ENCODE measurements at places on chromosomes 12 and 14.

- DNase-seq, result peak; percentile 97
These were observed 25.1 kb upstream of the UBC start for GRCh38 chr12:124939421-124940142.

- DNase-seq, result no peak
These were observed 26.5 kb upstream of the RPLP0 start for GRCh38 chr12:120227233-120228040.

DNA sequence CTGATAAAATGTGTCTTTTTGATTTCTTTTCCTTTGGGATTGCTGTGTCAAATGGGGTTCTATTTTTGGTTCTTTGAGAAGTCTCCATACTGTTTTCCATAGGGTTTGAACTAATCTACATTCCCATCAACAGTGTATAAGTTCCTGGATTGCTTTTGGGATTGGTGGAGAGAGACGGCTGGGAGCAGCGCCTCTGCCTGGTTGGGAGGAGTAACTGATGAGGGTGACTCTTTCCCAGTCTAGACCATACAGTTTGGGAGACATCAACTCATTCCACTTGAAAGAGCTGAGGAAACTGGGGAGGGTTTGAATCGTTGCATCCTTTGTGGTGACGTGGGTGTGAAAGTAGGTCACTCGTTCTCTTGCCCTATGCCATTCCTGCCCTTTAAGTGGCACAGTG is 42.3 kb upstream of the KCNA1 start:
- no peak for DNase-seq

DNA sequence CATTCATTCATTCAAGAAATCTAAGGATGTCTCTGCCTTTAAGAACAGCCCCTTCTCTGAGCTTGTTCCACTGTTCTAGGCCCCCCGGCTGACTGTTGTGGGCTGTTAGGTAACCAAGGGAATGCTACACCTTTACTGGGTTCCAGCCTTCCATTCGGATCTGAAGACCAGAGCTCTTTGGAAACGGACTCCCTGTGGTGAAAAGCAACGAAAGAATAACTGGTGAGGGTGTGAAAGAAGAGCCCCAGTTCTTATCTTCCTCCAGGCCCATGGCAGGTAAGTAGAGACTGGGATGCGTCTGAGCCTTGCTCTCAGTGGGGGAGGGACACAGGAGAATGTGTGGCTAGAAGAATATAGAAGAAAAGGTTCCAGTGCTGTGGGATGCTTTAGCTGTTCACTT is 207.4 kb downstream of the TMEM132D start:
- DNase-seq, result no peak

- no peak for DNase-seq
These were observed 121.3 kb upstream of the CCND2 start for GRCh38 chr12:4152145-4152795.

DNA sequence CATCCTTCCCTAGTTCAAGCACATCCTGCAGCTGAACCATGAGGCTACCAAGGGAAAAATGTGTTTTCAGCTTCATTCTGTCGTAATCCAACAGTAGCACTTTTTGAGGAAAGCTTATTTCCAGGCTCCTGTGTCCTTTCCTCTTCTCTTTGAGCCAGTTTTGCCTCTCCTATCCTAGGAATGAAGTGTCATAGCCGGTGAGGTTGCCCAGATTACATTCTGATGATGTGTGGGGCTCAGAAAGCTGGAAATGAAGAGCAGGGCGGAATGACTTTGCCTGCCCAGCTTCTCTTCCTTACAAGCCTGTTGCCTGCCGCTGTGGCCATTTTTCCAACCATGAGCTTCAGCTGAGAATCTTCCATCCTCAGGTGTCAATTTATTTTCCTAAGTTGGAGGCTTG is 381.8 kb downstream of the NUAK1 start:
- DNase-seq, result no peak

DNA sequence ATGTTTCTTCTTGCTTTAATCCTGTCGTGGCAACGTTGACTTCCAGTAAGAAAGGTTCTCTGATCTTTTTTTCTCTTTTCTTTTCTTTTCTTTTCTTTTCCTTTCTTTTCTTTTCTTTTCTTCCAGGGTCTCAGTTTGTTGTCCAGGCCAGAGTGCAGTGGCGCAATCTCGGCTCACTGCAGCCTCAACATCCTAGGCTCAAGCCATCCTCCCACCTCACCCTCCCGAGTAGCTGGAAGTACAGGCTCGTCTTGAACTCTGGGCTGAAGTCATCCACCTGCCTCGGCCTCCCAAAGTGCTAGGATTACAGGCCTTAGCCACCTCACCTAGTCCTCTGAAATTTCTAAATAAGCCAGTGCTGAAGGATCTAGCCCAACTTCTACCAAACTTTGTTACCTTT is 1.3 kb upstream of the MAP3K9 start:
- no peak for DNase-seq

GRCh38 chr12:89839444-89839843 is 130.8 kb upstream of the ATP2B1 start:
- no peak for DNase-seq

DNA sequence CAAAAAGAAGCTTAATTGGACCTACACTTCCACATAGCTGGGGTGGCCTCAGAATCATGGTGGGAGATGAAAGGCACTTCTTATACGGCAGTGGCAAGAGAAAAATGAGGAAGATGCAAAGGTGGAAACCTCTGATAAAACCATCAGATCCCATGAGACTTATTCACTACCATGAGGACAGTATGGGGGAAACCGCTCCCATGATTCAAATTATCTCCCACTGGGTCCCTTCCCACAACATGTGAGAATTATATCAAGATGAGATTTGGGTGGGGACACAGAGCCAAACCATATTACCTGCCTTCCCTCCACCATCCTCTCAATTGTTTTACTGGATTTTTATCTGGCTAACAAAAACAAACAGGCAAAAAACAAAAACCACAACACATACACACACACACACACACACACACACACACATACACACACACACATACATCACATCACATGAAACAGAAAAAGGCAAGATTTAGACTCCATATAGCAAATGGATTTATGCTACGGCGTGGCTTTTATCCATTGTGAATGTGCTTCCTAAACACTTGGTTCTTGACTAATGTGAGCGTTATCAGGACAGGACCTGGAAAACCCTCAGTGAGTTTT is 66.7 kb downstream of the ZFP36L1 start:
- DNase-seq, result no peak

GRCh38 chr12:74896186-74896585 is 313.5 kb downstream of the KCNC2 start:
- DNase-seq, result no peak

DNA sequence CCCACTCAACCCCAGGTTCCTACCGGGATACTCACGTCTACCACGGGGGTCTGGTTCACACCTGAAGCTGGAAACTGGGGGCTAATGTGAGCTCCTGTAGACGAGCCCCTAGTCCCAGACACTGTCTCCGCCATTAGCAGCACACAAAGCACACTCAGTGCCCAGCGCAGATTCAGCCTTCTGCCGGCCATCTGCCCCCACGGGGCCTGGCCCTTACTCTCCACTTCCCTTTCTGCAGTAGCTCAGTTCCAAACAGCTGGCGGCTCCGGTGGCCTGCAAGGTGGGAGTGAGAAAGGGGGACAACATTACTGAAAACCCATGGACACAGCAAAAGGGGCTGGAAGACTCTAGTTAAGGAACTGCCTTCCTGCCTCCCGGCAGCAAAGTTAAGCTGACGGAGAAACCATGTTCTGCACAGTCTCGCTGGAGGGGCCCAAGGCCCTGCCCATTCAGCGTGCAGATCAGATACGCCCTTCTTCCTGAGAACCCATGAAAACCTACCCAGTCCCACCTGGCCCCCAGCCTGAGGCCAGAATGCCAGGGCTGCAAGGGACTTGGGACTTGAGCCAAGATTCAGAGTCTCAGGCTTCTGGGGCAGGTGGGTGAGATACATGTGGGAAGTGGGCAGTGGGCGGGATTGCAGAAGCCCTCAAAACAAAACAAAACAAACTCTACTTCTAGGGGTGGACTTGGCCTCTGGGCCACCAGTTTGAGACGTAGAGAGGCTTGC is 2.1 kb downstream of the SLC8B1 start:
- DNase-seq, result no peak

DNA sequence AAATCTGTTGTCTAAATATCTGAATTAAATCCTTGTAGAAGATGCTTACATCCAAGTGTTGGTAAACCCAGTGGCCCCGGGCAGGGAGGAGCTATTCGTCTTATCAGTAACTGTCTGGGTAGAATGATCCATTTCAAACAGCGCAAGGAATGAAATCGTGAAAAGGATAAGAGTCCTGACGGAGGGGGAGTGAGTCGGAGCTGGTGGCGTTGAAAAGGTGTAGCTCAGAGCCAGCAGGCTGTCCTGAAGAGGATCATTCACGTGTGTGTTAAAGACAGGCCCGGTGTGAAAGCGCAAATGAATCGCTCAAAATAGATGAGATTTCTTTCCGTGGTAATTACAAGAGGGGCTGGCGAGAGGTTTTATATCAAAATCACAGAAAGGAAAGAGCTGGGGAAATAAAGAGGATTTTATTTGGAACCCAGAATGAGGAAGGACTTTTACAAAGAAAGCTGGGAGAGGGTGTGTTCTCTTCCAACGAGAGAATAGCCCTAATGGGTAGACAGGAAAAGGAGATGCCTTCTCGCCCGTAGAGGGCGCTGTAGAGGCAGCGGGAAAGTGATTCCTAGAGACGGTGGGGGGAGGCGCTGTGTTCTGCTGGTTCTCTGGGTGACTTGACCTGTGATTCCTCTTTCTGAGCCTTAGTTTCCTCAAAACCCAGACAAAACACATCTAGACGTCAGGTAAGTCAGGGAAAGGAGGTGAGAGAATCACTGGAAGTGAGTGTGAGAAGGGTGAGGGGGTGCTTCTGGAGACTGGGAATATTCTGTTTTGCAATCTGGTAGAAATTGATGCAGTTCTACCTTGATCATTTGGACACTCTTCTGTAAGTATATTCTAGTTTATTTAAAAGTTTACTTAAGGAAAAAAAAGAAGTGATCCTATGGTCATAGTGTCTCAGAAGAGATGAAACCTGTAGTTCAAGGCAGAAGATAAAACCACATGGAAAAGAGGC is 39.3 kb downstream of the SRRM4 start:
- peak; percentile 45 for DNase-seq

DNA sequence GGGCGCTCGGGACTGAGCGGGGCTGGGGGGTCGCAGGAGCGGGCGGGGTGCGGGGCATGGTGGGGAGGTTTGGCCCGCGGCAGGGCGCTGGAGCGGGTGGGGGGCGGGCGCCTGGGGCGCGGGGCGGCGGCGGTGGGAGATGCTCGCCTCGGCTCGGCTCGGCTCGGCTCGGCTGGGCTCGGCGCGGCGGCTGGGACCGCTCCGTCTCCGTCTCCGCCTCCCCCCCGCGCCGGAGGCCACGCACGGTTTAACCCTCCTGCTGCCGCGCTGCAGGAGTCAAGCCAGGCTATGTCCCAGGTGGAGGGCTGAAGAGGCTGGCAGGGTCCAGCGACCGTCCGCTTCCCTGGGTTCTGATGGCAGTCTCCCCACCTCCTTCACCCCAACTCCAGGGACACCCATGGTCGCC is at the start of gene PIANP:
Gene PIANP, minus strand, starts transcription at position 170 of the 406 bp plus-strand sequence. CDS start 2,754 bp downstream, outside the sequence.
- DNase-seq, result peak; percentile 88

- DNase-seq, result peak; percentile 58
These were observed 28.4 kb downstream of the SLC7A8 start for GRCh38 chr14:23154964-23155587.

DNA sequence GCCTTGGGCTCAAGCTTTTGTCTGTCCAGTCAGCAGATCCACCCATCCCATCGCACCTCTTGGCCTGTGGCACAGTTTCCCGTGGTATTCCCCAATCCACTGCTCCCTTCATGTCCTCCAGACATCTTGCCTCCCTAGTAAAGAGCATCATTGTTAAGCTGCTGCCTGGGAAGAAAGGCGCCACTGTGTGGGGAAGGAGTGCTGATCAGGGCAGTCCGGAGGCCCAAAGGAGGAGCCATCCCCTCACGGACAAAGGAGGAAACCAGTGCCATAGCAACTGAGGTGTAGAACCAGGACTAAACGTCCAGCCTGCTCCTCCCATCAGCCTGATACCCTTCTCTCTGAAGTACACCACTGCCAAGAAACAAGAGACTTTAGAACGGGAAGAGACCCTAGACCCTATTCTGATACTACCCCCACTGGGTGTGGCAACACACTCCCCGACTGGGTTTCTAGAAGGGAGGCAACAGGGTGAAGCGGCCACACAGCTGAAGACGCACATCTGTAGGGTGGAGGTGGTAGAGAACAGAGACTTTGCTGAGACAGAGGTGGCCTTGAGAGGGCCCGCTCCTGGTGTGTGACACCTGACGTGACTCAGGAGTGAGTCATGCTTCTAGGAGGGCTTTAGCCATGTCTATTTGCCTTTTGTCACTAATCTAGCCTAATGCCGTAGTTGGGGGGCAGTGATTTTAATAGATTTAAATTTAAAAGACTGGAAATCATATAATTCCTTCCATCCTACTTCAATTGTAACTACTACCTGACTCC is 185.0 kb downstream of the DPF3 start:
- peak; percentile 29 for DNase-seq

- DNase-seq, result no peak
These were observed 15.9 kb upstream of the INF2 start for GRCh38 chr14:104673481-104673880.

- DNase-seq, result peak; percentile 84
These were observed 65.2 kb downstream of the PAPOLA start for GRCh38 chr14:96567289-96567899.

GRCh38 chr12:12912711-12913110 is 21.3 kb downstream of the GPRC5A start:
- DNase-seq, result no peak

DNA sequence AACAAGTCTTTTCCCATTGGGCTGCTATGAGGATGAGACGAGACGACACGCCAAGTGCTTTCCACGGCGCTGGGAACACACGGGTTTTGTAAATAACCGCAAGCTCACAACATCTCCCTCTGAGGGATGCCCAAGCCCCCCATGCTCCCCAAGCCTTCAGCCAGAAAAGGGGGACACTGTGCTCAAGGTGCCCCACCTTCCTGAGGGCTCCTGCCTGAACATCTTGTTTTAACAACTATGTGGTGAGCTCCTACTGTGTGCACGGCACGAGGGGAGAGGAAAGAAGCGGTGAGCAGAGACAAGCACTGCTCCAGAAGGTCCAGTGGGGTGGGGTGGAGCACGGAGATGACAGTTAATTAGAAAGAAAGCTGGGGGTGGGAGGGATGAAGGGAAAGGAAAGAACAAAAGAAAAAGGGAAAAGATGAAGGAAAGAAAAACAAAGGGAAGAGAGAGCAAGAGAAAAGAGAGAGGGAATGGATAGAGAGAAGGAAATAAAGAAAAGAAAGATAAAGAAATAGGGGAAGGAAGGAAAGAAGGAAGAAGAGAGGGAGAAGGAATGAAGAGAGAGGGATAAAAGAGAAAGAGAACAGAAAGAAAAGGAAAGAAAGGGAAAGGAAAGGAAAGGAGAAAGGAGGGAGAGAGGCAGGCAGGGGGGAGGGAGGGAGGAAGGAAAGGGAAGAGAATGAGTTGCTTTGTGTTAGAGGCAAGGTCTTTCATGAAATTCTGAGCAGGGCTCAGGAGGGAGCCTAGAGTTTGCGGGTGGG is 56.8 kb downstream of the SLC15A4 start:
- DNase-seq, result no peak

DNA sequence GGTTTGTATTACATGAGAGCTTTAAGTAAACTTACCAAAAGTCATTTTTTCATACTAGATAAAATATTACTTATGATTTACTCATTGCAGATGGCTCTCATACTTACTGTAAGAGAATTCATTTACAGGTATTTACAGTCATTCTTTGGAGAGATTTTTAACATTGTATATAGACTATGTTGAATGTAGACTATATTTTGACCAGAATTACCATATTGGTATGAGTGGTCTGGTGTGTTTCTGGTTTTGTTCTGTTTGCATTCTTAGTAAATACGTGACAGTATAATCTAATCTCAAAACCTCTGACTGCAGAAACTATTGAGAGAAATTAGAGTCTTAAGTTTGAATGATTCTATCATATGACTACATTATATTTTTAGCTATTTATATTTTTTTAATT is 91.1 kb downstream of the USP15 start:
- DNase-seq, result no peak

- DNase-seq, result no peak
These were observed 41.5 kb upstream of the LRTM2 start for GRCh38 chr12:1778911-1779310.
